ENCODE measurements at places on chromosomes 5 and 9.

DNA sequence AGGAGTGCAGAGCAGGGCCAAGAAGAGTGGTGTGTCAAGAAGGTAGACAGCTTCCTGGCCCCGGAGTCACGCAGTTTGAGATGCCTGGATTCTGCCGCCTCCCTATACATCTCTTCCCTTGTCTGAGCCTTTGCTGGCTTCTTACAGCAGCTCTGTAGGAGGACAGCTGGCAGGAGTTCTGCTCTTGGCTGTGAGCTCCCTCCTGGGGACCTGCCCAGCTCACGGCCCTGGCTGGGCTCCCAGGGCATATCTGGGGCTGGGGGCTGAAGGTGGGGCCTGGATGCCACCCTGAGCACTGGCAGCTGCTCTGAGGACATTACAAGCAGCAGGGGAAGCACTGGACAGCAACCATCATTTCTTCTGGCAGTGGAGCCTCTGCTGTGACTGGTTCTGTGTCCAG lies 786 bp upstream of the TSSK1B start:
- no peak for DNase-seq

DNA sequence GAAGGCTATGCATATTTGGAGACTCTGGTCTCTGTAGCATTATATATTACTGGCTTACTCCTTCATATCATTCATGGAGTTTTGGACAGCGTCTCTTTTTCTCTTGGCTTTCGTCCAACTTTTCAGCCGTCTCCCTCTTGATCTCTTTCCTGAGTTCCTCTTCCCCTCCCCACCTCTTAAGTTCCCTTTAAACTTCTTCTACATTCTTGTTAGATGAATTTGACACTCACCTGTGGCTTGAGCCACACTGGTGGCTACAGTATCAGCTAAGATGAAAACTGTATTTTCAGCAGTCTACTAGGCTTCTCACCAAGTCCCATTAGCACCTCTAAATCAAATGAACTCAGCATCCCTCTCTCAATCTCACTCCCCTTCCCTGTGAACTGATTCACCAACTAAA lies 128.1 kb downstream of the STARD4 start:
- DNase-seq, result no peak

DNA sequence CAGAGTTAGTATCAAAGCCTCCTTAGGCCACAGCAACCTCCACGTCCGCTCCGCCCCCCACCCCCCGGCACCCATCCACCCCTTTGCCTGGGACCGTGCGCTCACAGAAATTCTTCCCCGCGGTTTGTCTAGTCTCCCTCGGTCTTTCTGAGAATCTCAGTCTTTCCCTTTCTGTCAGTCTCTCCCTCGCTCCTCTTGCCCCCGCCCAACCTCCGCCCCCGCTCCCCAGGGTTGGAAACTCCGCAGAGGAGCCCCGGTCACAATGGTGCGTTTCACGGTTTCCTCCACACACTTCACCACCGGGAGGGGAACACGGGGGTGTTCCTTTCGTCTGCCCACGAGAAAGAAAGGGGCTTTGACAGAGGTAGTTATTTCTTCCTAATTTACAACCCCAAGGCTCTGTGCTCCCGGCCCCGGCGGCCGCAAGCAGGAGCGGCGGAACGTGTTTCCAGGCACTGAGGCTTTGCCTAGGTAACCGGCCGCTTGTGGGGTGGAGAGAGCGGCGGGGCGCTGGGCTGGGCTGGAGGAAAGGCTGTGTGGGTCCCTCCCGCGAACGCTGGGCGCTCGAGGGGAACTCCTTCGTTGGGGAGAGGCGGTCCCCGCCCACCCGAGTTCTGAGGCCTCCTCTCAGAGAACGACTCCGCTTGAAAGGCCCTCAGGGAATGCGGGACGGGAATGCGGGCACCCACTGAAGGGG lies 2.1 kb downstream of the NR4A3 start:
- peak; percentile 40 for DNase-seq

DNA sequence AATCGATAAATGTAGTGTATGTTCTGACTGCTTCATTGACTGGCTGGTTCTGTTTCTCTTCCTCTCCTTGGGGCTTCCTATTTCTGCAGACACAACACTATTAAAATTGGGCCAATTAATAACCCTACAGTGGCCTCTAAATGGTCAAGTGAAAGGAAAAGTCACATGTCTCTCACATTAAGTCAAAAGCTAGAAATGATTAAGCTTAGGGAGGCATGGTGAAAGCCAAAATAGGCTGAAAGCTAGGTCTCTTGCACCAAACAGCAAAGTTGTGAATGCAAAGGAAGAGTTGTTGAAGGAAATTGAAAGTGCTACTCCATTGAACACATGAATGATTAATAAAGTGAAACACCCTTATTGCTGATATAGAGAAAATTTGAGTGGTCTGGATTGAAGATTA lies 58.2 kb downstream of the CCNH start:
- DNase-seq, result no peak

DNA sequence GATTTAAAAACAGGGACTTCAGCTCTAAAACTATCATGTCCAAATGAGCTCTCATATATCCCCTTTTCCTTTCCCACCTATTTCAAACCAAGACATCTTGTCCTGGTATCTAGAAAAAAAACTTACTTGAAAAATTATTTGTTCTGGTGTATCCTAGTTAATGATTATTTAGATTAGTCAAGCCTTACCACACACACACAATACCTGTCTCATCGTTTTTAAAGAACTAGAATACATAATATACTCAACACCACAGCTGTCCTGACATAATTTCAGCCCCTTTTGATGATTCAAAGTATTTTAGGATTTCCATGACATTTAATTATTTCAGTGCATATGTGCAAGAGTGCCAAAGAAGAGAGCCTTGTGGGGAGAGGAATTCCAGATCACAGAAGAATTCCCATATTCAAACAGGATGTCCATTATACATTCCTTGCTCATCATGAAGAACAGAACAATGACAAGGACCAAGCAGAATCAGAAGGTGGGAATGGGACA lies 233.7 kb downstream of the SMARCA2 start:
- DNase-seq, result no peak

Data from CD4-positive, alpha-beta T cell treated with Interleukin-17A for 4 hours (primary cell).